ENCODE measurements at places on chromosomes 3 and 15. TPM values are rescaled to one million over a fixed set of nuclear protein-coding genes. Genes with fewer than 3 reads are reported as not detected.
A peak's percentile ranks its signal among the peaks of the same experiment; 100 is the strongest.

DNA sequence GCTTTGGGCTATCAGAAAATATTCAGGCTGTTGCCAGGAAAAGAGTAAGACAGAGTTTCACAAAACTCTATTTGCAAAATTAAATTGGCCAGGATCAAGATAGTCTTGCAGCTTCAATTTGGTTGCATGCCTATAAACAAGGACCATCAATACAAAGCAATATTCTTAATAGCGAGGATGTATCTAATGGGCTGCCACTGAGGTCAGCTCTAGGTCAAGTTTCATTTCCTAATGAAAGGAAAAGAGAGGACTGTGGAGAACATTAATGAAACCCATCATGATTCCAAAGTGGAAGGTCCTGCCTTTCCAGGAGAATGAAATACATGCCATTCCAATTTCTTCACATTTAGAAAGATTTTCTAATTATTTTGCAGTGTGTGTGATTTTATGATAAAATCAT is 273.5 kb downstream of the AGBL1 start:
- DNase-seq, result no peak

DNA sequence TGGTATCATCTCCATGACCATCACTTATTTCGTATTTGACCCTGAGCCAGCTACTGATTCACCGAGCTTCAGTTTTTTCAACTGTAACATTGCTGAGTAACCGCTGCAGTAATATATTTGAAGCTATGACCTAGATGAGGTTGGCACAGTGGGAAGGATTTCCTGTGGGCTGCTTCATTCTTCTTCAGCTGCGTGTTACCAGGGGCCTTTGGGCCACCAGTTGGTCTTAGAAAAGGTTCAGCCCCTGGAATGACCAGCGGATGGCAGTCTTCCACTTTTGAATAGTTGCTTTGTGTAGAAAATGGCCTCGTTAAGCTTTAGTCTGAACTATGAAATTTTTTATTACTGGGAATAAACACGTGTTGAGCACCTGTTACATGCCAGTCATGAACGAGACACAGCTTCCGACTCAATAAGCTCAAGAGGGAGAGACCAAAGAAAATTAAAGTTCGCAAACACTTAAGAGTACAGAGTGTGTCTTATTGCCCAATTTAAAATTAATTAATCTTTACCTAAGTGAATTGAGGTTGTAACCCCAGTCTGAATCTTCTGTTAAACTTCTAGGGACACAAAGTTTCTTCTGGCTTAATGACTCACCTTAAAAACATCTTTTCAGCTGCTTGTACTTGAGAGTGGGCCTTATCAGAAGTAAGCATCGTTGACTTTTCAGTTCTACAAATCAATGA is 57.6 kb upstream of the NR2E3 start:
- peak; percentile 8 for DNase-seq

Gene RAB6B
- 4.3 TPM for total RNA-seq

DNA sequence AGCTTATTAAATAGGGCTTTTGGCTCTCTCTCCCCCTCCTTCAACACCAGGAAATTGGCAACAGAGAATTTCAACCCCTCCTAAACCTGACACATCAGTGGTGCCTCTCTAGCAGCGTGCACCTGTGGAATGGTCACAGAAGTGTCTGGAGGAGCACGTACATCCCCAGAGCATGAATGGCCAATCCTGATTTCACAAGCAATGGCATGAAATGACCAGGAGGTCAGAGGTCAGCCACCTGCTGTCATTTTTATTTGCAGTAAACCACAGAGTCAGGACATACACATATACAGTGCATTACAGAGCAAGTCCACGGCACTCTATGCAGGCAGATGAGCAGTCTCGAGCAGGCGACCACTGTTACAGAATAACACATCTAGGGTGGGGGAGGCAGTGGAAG is 25.1 kb upstream of the ETV5 start:
- DNase-seq, result no peak

GRCh38 chr3:58065700-58066167 is 57.5 kb downstream of the FLNB start:
- no peak for DNase-seq

Gene GOLGA8N
- 0.62 TPM for total RNA-seq

Gene LMAN1L
- total RNA-seq, result not detected

Gene FXR1
- total RNA-seq, result 139 TPM

Gene CPOX
- 28.6 TPM for total RNA-seq

GRCh38 chr3:98628317-98628716 is 34.9 kb upstream of the CPOX start:
- DNase-seq, result no peak

Gene RGMA
- 2.6 TPM for total RNA-seq

DNA sequence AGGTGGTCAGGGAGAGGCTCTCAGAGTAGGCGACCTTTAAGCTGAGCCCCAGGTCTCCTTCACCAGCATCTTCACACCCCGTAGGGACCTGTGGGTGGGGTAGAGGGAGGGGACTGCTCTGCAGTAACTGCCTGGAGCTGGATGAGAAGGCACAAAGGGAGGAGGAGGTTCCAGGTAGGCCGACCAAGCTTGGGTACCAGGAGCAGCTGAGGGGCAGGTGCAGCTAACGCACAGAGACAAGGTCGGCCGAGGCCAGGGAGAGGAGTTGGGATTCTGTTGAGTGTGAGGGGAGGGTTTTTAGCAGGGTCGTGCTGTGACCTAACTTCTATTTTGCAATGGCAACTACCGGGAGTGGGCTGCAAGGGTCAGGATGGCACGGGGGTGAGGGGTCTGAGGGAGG is 5.9 kb upstream of the GRIP2 start:
- no peak for DNase-seq

Gene PIGZ
- not detected for total RNA-seq

GRCh38 chr3:16350597-16351318 is 85.7 kb downstream of the OXNAD1 start:
- no peak for DNase-seq

- DNase-seq, result no peak
Observed at GRCh38 chr3:138184994-138185393, 2.1 kb upstream of the ARMC8 start.

Gene ZBED2
- not detected for total RNA-seq

- DNase-seq, result no peak
Observed at GRCh38 chr15:48730506-48730905, 80.4 kb downstream of the CEP152 start.

Data from G401 (cell line).